ENCODE measurements at places on chromosomes 16 and 17.

DNA sequence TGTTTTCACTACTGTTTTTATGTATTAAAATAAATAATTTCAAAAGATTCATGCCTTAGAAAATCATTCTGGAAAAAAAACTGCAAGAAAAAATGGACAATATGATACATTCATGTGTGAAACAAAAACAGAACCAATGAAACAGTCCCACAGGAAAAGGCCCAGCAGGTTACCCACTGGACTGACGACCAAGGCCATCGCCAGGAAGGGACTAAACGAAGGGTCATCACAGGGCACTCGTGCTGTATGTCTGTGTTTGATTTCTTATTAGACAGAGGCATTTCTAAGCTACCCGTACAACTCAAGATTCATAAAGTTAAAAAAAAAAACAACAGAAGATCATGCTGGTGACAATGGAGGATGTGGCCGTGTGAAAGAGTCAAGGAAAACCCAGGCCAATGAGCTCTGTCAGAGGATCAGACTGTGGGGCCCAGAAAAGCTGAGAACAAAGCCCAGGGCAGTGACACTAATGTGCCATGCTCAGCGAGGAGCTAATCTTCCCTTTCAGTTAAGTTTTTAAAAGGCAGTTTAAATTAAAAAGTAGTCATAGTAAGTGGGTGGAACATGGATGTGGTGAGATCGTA is 31.8 kb downstream of the NSMCE1 start:
- no peak for DNase-seq

DNA sequence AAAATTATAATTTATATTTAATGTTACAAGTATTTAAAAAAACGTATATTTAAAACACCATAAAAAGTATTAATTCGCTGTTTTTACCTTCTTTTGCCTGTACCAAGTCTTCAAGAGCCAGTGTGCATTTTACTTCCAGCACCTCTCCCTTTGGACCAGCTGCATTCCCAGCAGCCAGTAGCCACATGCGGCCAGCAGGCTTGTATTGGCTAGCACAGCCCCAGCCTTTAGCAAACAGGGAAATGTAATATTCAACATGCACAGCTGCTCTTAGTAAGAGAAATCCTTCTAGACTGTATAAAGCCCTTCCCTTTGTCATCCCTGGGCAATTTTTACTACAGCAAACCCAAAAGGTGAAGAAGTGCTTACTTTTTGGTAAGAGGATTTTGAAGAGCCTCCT is 6.6 kb downstream of the DHODH start:
- DNase-seq, result no peak

GRCh38 chr16:48323783-48324775 is 61.1 kb downstream of the SIAH1 start:
- DNase-seq, result no peak

- DNase-seq, result no peak
These were observed 251.4 kb upstream of the RPL38 start for GRCh38 chr17:73952082-73952479.

DNA sequence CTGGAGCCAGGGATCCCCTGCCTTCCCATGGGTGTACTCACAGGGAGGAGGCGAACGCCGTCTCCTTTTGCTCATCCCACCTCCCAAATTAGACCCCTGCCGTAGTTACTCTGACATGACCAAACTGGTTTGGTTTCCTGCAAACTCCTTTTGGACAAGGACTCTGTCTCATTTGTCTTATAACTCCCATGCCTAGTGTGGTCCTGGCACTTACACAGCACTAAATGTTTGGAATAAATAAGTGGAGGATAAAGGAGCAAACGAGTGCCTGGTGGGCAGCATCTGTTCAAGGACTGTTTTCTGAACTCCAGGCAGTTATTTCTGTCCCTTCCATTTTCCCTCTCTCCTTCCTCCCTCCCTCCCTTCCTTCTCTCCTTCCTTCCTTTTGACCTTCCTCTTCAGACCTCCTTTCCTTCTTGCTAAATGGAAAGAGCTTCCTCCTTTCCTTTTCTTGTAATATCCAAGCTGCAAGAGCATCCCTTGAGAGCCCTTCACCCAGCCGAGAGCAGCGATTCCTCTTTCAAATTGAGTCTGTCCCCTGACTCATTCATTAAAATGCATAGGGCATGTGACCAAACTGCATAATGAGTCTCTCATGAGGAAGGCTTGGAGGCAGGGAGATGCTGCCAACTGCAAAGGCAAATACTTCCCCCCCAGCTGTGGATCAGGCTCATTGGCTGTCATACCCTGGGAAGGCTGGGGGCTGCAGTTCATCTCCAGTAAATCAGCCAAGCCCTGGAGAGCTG is 36.8 kb downstream of the CHD9 start:
- peak; percentile 16 for DNase-seq

DNA sequence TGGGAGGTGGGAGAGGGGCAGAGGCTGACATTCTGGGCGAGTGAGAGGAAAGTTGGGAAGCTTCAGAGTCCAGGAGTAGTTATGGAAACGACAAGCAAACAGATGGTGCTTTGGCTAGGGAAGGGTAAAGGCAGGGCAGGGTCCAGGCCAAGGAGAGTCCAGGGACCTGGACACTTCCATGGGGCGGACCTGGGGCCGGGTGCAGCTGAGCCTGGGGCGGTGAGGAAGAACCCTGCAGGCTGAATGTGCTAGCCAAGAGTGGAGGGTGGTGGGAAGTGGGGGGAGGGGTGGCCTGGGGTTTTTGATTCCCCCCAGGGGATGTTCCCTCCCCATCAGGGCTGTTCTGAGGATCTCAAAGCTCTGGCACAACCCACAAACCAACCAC is 2.6 kb downstream of the PPP1R9B start:
- DNase-seq, result peak; percentile 55

GRCh38 chr17:57888311-57889216 is 38.7 kb upstream of the MRPS23 start:
- no peak for DNase-seq

- no peak for DNase-seq
These were observed 12.0 kb upstream of the HAPSTR1 start for GRCh38 chr16:9079430-9079812.
